ENCODE measurements at places on chromosomes 6 and 20.

DNA sequence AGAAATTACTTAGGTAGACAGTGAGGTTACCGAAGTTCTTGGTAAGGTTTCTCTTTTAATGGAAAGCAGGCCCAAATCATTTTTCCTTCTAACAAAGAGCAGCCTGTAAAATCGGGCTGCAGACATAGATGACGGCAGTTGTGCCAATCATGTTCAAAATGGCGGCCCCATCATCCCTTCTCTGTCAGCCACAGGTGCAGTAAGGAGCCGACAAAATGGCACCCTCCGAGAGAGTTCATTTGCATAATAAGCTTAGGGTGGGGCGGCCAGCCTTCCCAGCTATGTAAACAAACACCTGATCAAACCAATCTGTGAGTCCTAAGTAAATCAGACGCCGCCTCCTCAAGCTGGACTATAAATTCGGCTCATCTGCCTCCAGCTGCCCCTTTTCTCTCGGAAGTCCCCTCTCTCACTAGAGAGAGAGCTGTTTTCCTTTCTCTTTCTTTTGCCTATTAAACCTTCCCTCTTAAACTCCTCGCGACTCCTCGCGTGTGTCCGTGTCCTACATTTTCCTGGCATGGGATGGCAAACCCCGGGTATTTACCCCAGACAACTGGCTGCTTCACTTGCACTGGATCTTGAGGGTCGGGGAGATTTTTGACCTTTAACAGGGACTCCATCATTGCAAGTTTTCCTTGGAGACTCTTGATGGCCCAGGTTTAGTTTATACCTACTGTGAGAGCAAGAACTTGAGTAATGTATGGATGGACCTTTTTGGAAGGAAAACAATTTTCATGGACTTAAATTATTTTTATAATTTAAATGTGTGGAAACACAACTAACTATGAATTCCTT, 8.9 kb upstream of the DDR1 start:
- no peak for DNase-seq

- peak; percentile 54 for DNase-seq
Measured at GRCh38 chr6:36840432-36841403, 1.5 kb upstream of the CPNE5 start.

DNA sequence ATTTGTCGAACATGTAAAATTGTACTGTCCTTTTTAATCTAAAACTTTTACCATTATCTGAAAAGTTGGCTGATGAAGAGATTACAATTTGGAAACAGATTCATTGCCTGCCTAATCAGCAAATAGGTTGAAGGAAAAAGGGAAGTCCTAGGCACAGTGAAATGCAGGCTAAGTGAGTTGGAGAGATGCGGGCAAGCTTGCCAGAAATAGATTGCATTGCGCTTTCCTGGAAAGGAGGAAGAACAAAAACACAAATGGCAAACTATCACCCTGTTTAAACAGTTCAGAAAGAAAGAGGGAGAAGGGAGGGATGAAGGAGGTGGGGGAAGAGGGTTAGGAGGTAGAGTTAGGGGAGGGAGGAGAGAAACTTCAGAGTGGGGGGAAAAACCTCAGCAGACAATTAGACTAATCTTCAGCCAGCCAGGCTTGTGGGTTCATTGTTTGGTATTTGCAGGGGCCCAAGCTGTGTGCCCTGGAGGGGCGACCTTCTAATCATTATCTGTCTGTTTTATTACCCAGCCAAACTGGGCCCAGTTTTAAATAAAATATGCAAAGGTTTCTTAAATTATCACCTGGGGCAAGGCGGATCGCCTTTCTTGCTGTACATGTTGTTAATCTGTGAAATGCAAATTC, 465.2 kb downstream of the TFAP2B start:
- no peak for DNase-seq

GRCh38 chr6:154468760-154469159, 41.7 kb downstream of the CNKSR3 start:
- no peak for DNase-seq

GRCh38 chr20:37564388-37565133, 36.9 kb upstream of the BLCAP start:
- peak; percentile 31 for DNase-seq

DNA sequence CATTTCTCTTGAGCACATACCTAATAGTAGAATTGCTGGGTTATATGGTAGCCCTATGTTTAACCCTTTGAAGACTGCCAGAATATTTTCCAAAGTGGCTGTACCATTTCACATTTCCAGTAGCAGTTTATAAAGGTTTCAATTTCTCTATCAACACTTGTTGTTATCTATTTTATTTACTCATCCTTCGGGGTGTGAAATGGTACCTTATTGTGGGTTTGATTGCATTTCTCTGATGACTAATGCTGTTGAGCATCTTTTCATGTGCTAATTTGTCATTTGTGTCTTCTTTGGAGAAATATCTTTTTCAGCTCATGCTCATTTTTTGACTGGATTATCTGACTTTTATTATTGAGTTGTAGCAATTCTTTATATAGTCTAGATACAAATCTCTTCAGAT, 5.4 kb downstream of the ENPP4 start:
- DNase-seq: no peak

GRCh38 chr6:12785921-12786320, 69.4 kb downstream of the PHACTR1 start:
- DNase-seq: no peak

DNA sequence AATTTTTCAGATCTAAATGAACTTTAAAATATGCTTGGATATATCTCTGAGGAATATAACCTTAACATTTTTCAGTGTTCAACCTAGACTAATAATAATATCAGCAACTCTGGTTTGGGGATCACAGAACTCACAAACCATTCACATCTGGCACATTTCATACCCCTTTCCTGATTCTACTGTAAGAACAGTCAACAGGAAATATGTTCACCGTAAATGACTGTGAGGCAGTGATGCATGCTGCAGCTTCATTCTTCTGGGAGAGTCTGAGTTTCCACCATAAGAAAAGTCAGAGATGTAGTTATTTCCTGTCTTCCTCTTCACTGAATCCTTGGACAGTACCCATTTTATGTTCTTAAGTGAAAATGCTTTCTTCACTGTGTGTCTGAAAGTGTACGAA, 134.2 kb upstream of the IFNGR1 start:
- peak; percentile 16 for DNase-seq

- DNase-seq: no peak
Measured at GRCh38 chr20:61345656-61346055, 93.6 kb downstream of the CDH4 start.

DNA sequence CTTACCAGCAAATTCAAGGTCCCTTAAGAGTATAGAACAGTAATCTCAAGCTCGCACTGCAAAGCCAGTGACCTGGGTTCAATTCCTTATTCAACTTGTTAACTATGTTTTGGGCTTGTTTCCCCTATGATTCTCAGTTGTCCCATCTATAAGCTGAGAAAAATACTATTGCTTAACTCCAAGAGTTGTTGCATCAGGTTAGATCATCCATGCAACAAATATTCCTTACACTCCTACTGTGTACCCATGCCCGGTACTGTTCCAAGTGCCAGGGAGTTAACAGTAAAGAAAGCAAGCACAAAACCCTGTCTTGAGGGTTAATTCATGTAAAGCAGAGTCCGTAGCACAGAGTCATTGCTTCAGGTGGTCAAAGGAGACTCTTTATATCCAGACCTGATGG, 247.3 kb downstream of the MAFB start:
- no peak for DNase-seq

DNA sequence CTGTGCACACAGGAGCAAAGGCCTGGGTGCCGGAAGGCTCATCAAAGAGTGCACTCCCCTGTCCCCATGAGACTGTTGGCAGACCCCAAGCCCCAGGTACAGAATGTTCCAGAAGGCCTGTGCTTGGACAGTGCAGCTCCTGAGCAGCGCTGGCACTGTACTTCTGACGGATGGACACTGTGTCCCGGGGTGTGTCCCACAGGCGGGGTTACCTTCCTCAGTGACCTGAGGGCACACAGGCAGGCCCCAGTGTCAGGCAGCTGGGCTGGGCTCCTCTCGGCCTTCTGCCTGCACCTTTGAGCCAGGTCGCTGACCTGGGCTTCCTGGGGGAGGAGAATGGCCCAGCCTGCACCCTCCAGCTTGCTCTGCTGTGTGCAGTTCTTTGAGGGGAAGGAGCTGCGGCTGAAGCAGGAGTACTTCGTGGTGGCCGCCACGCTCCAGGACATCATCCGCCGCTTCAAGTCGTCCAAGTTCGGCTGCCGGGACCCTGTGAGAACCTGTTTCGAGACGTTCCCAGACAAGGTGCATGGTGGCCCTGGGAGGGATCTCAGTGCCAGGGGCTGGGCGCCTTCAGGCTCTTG, 30.1 kb downstream of the PYGB start:
- DNase-seq: no peak

- no peak for DNase-seq
Measured at GRCh38 chr6:12064131-12064530, 52.0 kb downstream of the HIVEP1 start.

GRCh38 chr20:8777911-8778310, 291.0 kb upstream of the PLCB4 start:
- DNase-seq: no peak

GRCh38 chr6:125198398-125198937, 44.9 kb downstream of the TPD52L1 start:
- no peak for DNase-seq

DNA sequence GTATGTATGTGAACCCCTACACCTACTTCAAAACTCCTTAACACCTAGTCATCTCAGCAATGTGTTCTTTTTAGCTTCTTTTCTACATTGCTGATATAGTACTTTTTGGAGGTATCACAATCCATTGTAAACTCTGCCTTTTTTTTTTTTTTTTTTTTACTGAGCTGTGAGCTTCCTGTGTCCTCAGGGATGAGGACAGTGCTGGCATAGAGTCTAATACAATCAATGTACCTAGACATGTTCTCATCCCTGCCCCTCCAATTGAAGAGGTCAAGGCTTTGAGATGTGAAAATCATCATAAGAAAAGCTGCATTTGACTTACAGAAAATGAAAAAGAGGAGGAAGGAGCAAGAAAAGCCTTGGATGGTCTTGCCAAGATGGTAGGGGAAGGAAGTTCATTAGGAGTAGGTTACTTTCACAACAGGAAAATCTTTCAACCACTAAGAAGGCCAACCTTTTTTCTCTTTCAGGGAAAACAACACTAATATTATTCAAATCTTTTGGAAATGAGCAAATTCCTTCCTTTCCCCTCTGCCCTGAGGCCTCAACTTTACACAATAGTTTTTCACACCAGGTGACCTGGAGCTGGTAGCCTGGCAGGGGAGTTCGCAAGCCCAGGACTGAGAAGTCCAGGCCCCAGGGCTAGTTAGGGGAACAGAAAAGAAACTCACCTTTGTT, 2.8 kb upstream of the JARID2 start:
- no peak for DNase-seq

DNA sequence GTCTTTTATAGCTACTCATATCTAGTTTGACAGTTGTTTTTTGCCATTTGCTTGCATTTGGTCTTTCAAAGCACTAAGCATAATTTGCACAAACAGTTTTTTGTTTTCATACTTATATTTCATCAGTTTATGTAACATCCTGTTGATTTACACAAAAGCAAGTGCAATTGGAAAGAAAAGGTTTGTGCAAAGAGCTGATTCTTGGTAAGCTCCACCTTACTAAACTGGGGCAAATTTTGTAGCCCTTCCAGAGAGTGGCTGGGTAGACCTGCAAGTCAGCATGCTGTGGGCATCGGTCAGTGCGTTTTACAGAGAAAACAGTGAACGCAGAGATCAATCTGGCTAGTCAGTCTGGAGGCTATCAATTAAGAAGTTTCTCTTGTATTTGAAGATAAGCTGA, 34.5 kb downstream of the TXLNB start:
- no peak for DNase-seq

DNA sequence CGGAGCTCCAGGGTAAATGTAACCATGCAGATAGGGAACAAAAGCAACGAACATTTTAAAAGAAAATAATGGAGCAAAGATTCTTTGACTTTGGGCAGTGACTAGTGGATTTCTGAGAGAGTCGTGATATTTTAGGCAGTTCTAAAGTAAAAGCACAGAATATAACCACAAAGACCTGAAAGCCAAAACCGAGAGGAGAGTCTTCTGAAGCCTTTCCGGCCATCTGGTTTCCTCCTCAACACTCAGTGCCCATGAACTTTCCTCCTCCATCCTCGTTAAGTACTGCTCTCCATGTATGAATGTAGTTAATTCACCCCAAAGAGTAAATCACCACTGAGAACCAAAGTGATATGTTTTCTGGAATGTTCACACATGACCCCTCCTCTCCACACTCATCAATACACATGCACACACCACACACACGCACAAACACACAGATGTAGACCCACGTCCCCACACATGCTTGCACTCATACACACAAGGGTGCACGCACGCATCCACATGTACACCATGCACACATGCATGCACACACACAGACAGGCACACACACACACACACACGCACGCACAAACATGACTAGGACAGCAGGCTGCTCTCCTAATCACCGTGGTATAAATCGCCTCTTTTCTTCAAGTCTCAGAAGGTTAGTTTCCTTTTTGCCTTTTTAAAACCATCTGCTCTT, 109.5 kb downstream of the MYLK4 start:
- no peak for DNase-seq

GRCh38 chr20:47236639-47236900, 119.9 kb downstream of the ZMYND8 start:
- no peak for DNase-seq

DNA sequence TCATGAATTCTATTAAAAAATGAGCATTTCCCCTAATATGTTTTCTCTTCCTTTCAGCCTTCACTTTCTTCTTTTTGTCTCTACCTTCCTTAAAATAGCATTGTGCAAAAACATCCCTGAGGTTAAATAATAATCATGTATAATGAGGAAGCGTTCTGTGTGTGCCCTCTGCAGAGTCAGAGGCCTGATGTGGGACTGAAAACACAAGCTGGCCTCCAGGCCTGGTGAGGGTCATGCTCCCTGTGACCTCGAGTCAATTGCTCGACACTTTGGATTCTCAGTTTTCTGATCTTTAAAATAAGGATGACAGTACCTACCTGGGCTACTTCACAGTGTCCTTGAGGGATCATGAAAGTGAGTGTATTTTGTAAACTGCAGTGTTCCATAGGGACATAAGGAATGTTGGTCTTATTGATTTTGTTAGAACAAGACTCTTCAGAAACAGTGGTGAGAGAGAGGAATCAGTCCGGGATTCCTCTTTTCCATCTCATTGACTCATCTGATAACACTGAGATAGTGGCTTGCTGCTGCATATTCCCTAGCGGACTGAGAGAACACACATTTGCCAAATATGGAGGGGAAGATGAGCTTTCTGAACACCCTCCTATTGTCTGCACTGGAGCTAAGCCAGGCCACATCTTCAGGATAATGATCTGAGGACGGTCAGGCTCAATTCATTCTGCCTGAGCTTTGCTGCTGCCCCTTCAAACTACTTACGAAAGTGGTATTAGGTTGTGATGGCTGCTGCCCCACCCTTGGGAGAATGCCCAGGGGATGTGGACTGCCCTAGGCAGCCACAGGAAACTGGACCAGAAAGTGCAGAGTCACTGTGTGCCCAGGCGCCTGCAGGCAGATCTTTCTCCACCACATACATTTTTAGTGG, 39.6 kb upstream of the PDE7B start:
- no peak for DNase-seq

DNA sequence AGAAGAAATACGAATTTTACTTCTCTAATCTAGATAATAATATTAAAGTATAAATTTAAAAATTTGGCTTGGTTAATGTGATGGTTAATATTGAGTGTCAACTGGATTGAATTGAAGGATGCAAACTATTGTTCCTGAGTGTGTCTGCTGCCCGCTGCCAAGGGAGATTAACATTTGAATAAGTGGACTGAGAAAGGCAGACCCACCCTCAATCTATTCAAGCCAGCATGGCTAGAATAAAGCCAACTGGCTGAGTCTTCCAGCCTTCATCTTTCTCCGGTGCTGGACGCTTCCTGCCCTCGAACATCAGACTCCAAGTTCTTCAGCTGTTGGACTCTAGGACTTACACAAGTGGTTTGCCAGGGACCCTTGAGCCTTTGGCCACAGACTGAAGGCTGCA, 152.7 kb downstream of the TBXT start:
- no peak for DNase-seq

- DNase-seq: no peak
Measured at GRCh38 chr20:11170565-11170964, 496.8 kb upstream of the JAG1 start.
